B cell (primary cell): ENCODE measurements at places on chromosomes 3 and 15.

- DNase-seq: no peak
Measured at GRCh38 chr3:53865732-53866499, 16.0 kb downstream of the ACTR8 start.

DNA sequence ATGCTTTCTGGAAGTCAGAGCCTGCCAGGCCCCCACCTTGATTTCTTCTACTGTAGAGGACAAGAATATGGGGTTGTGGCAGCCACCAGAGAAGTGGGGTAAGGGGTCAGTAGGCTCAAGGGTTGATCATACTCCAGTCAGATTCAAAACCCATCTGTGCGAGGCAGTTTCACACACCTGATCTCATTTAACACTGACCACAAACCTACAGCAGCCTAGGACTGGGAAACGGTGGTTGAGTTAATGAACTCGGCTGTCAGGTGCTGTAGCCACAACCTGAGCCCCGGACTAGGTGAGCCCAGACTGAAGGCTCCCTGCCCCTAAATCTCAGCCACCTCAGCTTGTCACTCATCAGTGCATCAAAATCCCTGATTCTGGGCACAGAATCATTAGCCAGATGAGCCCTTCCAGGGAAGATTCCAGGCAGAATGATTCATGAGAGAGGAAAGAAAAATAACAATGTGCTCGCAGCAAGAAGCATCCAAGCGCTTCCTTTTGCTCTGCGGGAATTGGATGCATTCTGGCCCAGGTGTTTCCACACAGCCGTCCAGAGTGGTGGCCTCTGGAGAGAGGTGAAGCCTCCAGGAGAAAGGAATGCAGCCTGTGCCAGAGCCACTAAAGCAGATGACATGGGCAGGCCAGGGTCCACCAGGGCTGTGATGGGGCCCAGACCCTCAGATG is 102.1 kb downstream of the SRGAP3 start:
- DNase-seq: no peak

DNA sequence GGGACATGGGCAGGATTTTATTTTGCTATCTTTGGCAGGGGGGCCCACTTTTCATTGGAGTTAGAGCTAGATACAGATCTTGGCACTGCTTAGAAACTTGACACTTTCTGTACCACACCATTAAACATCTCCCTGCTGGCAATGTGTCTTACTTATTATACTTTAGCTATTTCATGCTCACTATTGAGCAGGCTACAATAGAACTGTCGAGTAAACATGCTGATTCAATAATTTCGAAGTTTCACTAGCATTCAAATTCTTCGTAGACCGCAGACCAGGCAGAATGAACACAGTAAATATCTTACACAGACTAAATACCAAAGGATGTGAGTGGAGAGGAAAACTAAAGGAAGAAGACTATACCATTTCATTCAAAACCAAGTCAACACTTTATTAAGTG is 180.8 kb downstream of the UNC13C start:
- no peak for DNase-seq

DNA sequence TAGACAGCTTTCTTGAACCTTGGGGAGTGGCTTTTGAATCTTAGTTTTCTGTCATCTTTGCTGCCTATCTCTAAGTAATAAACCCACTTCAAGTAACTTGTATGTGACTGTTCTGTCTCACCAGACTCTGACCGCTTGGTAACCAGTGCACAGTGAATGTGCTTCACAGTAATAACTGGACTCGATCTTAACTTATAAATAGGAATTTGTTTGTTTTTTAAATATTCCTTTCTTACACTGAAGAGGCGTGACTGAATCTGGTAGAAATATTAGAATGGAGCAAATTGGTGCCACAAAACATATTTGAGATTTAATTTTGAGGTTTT is 318.0 kb downstream of the GBE1 start:
- DNase-seq: no peak

- peak; percentile 34 for DNase-seq
Measured at GRCh38 chr3:112333381-112334317, 693 bp downstream of the CD200 start.

- no peak for DNase-seq
Measured at GRCh38 chr3:169400205-169400604, 263.3 kb downstream of the MECOM start.

GRCh38 chr3:4866866-4867265 is 112.4 kb upstream of the BHLHE40 start:
- DNase-seq: no peak

DNA sequence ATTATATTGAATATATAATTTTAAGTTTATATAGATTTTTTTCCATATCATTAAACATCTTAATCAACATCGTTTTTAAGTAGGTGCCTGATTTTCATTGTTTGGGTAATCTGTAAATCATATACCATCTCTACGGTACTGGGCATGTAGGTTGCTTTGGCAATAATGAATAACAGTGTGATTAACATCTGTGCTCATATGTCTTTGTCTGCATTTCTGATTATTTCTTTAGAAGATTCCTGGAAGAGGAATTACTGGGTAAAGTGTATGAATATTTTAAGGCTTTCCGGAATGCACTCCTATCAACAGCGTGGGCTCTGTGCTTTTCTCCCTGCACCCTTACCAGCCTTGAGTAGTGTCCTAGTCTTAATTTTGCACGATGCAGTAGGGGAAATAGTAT is 119.8 kb upstream of the LIPC start:
- DNase-seq: no peak
